ENCODE measurements at places on chromosomes 4 and X.

- DNase-seq: no peak
Measured at GRCh38 chr4:113411496-113411938, 350.0 kb downstream of the CAMK2D start.

GRCh38 chrX:26286836-26287235 lies 70.9 kb downstream of the MAGEB5 start:
- no peak for DNase-seq

DNA sequence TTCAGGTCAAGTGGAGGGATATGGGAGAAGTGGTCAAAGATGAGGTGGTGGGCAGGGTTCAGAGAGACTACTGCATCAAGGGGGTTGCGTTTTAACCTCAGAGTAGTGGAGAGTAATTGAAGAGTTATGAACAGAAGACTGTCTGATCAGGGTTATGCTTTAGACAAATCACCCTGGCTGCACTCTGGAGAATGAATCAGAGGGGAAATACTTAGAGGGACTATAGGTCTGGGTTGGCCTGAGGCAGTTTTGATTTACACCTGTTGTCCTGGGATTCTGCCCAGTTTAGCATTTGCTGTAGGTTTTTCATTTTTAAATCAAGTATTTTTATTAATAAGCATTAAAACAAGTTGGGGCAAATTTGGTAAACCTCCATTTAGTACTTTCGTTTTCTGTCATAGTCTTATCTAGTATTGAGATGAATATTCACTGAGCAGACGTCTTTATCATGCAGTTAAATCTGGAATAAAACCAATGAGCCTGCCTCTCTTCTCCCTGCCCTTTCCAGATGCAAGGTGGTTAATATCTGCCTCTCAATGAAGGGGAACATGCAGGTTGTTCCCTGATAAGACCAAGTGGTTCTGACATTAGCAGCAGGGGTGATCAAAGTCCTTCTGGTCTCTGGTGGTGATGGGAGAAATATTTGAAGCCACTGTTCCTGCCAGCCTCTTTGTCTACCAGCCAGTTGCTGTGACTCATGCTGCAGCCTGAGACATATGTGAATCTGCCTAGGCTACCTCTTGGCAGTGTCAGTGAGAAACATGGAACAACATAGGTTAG lies 116.0 kb upstream of the RPS6KA3 start:
- no peak for DNase-seq

GRCh38 chrX:40083120-40083978 lies 14.4 kb downstream of the BCOR start:
- DNase-seq: no peak

- DNase-seq: no peak
Measured at GRCh38 chr4:57102050-57102624, 8.0 kb downstream of the IGFBP7 start.

DNA sequence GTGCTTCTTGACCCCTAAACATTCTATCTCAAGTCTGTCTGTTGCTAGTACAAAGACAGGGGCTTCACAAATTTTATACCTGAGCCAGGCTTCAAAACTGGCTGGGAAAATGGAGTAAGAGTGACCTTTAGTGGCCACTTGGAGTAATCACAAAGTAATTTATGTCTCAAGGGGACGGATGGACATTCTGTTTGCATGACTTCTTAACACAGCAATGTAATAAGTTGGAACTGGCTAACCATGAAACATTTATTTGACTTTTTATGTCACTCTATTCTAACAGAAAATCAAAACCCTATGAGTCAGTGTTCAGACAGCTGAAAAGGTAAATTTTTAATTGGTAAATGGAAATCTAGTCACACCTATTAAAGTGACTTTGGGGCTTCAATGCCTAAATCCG lies 600.6 kb downstream of the ANKRD50 start:
- DNase-seq: no peak

GRCh38 chr4:13413729-13414437 lies 70.3 kb downstream of the RAB28 start:
- DNase-seq: no peak

GRCh38 chr4:40330536-40330935 lies 4.6 kb upstream of the CHRNA9 start:
- no peak for DNase-seq

GRCh38 chrX:119036107-119037029 lies 36.4 kb upstream of the CT47C1 start:
- no peak for DNase-seq

GRCh38 chrX:12269484-12269883 lies 131.2 kb downstream of the FRMPD4 start:
- DNase-seq: no peak

DNA sequence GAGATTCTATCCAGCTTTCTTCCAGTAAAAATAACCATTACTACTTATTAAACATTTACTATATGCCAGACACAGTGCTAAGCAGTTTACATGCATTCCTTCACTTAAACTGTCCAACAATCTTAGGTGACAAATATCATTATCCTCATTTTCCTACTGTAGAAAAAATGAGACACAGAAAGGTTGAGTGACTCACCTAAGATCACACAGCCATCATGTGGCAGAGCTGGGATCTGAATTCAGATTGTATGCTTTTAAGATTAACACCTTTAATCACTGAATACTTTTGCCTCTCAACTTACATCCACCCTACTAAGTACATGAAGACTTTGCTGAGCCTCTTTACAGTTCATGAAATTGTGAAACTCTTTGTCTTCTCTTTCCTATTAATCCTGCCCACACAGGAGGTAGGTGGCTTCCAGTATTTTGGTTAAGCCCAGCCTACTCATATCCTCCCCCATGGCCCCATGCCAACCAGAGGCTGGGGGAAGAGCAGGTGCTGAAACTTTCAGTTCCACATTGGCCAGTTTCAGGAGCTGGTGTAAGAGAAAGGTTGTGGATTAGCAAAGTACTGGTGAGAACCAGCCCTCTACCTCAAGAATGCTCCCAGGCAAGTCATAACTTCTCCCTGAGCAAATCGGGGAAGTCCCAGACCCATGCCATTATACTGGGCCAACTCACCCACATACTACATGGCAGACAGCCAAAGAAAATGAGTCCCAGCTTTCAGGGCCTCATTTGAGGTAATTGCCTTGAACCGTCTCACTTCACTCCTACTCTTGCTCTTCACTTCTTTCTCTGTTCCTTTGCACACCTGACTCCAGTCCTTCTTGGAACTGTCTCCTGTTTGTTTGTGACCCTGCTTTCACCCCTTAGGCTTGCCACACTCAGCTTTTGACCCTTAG lies 211.1 kb downstream of the GUCY2F start:
- DNase-seq: no peak

GRCh38 chrX:72526534-72527508 lies 45.8 kb downstream of the HDAC8 start:
- DNase-seq: no peak

DNA sequence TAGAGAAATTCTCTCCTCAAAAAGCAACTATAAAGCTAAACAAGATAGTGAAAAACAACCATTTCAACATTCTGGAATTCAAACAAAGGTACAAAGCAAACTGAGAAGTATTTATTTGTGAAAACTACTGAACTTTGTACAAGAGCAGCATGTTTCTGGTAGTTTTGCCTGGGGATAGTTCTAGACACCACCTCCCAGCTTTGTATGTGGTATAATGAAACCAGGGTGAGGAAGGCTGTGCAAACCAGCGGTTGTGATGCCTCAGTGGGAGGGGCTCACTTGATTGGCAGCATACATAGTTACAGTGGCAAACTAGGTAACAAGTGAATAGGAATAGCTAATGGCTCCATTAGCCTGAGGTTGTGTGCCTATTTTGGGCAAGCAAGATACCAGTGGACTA lies 18.6 kb upstream of the FRMD7 start:
- no peak for DNase-seq

- no peak for DNase-seq
Measured at GRCh38 chr4:1588306-1588705, 95.8 kb downstream of the FAM53A start.

DNA sequence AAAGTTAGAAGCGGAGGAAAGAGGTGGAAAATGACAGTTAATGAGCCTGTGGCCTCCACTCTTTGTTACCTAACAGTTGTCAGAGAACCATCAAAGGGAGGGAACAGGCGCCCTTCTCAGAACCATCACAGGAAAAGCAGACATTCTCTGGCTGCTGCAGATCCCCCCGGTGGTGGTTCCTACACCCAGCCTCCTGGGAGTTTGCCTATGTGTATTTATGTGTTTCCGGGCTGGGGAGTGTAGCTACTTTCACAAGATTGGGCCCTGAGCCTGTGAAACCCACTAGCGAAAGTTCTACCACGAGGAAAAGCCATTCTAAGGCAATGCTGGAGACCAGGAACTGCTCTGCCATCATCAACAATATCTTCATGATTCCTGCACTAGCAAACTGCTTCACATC lies 52.7 kb upstream of the BCOR start:
- DNase-seq: no peak

DNA sequence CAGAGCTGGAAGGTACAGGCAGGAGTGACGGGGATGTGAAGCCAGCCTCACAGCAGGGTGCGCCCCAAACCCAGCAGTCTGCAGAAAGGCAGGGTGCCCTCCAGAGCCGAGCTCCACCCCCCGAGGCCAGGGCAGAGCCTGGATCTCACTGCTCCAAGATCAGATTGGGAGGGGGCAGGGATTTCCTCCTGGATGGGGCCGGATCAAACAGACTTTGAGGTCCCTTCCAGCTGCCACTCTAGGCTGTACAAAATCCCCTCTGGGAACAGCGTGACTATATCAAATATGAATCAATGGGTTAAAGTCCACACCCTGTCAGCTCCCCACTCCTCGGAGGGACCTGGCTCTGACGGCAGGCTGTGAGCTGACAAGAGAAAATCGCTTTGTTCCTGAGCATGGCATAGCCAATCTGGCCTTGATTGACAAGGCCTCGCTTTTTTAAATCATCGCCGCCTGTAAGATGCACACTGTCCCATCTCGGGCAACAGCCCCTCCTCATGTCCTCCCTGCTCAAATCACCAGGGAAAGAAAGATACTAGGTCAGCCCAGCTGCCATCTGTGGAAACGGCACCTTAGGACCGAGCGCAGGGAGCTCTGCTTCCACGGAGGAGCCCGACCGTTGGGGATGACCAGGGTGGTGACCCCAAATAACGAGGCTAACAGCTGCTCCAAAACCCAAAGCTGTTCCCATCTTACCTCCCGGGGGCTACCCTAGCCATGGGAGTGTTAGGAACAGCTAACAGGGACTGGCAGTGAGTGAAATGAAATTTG lies 39.9 kb downstream of the PSAPL1 start:
- no peak for DNase-seq

DNA sequence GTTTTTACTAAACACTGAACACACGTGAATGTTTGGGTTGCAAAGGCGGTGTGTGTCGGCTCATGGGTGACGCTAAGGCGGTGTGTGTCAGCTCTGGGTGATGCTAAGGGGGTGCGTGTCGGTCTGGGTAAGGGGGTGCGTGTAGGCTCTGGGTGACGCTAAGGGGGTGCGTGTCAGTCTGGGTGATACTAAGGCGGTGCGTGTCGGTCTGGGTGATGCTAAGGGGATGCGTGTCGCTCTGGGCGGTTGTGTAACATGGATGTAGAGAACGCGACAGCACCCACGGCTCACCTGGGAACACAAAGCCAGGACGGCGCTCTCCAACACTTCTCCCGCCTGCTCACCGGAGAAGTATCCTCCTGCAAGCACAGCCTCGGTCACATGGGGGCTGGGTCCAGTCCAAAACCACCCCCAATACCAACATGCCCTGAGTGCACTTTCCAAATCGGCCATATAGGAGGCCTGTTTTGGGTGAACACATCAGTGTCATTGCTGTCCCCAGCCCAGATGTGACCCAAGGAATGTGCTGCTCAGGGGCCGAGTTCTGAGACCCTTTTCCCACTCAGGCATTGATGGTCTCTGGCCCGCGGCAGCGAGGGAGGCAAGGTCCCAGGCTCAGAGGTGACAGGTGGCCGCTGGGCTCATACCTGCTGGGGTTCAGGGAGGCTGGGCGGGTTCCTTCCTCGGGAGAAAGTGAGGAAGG lies 67.1 kb downstream of the ACOX3 start:
- DNase-seq: no peak

- DNase-seq: no peak
Measured at GRCh38 chrX:73849073-73849472, 286.1 kb downstream of the CHIC1 start.

DNA sequence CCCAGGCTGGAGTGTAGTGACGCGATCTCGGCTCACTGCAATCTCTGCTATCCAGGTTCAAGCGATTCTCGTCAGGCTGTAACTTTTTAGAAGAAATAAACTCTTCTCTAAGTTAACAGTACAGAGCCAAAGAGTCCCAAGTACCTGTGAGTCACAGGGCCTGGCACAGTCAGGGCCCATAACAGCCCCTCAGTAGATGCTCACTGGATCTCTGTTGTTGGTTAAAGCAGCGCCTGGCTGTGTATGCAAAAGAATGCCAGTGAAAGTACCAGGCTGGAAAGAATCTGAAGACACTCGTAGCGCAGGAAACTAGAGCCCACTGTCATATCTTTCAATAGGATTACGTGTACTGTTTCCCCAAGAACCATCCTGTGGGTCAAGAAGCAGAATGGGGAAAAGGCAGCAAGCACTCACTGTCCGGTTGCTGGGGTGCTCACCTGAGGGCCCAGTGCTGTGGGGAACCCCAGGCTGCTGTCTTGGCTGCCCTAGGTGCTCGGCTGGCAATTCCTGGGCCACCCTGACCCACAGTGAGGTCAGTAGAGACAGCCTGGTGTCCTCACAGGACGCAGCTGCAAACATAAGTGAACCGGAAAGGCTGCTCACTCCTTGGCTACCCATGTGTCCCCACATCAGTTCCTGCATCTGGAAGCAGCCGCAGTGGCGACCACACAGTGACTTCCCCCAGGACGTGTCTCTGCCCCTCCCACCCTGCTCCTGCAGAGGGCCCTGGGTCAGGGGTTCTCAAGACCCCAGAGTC lies 3.1 kb upstream of the SLBP start:
- DNase-seq: no peak

DNA sequence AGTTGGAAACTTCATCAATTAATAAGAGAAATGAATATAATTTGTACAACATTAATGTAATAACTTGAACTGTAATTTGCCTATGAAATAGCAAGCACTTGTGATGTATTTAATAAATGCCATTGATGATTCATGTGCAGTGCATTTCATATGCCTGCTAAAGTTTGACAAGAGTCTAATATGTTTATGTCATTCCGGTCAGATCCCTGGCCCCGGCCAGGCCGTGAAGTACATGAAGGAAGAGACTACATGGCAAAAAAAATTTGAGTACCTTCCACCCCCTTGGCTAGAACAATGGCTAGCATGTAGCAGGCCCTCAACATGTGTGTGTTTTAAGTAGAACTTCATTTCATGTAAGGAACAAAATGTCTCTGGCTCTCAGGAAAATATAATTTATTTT lies 161.3 kb downstream of the ATP10D start:
- DNase-seq: no peak

GRCh38 chr4:140157341-140157740 lies 3.4 kb upstream of the MAML3 start:
- no peak for DNase-seq

DNA sequence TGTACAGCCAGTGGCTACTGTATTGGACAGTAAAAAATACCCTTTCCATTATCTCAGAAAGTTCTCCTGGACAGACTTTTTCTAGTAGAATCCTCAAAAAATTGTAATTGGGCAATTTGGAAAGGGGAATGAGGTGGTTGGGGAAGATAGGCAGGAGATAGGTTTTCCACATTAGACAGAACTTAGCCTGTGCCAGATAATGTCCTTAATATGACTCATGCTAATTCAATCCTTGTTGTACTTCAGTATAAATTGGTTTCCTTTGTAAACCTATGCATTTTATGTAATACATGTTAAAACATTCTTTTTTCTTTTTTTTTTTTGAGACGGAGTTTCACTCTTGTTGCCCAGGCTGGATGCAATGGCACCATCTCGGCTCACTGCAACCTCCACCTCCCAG lies 8.9 kb downstream of the EIF4E start:
- no peak for DNase-seq

- no peak for DNase-seq
Measured at GRCh38 chrX:70907900-70908299, 611 bp downstream of the TEX11 start.

Measured in stimulated activated CD8-positive, alpha-beta memory T cell treated with anti-CD3 and anti-CD28 coated beads, Interleukin-2, amount 100 ng/mL, for 1 hour (primary cell).